H7 (cell line): ENCODE measurements at places on chromosomes 6 and 20.

DNA sequence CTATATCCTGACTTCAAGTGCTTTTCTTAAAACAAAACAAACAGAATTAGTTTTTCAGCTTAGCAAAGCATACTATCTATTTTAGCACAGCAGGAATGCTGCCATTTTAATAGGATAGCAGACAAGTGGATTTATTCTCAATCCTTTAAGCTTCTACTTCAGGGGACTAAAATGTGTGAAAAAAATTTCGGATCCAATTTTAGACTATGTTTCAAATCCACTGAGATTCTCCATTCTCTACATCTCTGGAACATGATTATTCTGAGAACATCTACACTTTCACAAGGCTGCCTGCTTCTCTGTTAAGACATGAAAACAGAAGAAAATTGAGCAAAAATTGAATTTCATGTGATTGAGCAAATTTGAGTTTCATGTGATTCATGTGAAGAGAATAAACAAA lies 1321.3 kb downstream of the HACE1 start:
- DNase-seq, result no peak

DNA sequence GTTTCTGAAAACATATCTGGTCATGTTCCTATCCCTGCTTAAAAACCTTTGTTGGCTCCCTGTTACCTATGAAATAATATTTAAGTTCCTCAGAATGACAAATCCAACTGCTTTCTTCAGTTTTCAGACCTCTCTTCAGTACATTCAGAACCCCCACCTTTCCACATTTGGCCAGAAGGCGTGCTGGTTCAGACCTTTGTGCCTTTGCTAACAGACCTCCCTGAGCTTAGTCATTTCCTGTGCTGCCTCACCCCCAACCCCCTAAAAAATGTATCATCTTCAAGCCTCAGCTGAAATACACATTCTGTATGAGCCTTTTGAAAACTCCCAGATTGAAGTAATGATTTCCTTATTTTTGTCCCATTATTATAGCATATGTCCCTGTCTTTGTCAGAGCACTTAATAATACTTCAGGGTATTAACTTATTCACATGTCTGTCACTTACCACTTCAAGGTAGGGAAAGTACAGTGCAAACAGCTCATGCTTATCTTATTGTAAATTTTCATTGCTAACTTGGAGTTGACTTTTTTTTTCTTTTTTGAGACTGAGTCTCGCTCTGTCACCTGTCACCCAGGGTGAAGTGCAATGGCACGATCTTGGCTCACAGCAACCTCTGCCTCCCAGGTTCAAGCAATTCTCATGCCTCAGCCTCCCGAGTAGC lies 19.7 kb downstream of the FAM217A start:
- DNase-seq, result no peak

GRCh38 chr6:50826803-50827202 lies 8.1 kb downstream of the TFAP2B start:
- no peak for DNase-seq

DNA sequence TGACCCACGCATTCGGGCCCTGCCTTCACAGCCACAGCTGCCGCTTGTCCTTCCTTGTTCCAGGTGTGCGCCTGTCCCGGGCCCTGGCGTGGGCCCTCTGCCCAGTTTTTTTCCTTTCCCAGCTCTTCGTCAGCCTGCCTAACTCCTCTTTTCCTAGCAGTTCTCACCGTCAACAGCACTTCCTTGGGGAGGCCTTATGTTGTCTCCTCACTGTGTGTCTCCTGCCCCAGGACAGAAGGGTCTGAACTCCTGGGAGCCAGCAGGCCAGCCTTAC lies 71.8 kb downstream of the CDS2 start:
- no peak for DNase-seq

GRCh38 chr6:147906361-147906760 lies 397.9 kb downstream of the SAMD5 start:
- DNase-seq, result no peak

- DNase-seq, result no peak
Observed at GRCh38 chr6:69881322-69882151, 15.2 kb downstream of the COL19A1 start.

GRCh38 chr6:145733810-145734209 lies 1.5 kb downstream of the EPM2A start:
- no peak for DNase-seq

GRCh38 chr6:73932866-73933265 lies 236.9 kb downstream of the CD109 start:
- DNase-seq, result no peak
